AG10803 (cell line): ENCODE measurements at places on chromosomes 4 and X.

DNA sequence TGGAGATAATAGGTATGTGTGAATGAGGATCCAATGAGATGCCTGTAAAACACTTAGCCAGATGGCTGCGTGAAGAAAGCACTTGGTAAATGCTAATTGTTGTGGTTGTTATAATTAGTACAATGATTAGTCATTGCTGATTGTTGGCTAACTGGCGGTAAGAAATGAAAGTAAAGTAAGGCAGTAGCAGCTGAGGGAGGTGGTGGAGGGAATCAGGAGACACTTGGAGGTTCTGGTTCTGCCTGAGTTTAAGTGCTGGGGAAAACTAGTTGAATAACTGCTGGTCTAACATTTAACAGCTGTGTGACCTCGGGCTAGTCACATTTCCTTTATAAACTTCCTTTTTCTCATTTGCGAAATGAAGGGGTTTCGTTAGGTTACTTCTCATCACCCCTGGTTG lies 30.9 kb downstream of the CD38 start:
- no peak for DNase-seq

- DNase-seq = no peak
Measured at GRCh38 chr4:2303686-2304320, 41.9 kb upstream of the MXD4 start.

DNA sequence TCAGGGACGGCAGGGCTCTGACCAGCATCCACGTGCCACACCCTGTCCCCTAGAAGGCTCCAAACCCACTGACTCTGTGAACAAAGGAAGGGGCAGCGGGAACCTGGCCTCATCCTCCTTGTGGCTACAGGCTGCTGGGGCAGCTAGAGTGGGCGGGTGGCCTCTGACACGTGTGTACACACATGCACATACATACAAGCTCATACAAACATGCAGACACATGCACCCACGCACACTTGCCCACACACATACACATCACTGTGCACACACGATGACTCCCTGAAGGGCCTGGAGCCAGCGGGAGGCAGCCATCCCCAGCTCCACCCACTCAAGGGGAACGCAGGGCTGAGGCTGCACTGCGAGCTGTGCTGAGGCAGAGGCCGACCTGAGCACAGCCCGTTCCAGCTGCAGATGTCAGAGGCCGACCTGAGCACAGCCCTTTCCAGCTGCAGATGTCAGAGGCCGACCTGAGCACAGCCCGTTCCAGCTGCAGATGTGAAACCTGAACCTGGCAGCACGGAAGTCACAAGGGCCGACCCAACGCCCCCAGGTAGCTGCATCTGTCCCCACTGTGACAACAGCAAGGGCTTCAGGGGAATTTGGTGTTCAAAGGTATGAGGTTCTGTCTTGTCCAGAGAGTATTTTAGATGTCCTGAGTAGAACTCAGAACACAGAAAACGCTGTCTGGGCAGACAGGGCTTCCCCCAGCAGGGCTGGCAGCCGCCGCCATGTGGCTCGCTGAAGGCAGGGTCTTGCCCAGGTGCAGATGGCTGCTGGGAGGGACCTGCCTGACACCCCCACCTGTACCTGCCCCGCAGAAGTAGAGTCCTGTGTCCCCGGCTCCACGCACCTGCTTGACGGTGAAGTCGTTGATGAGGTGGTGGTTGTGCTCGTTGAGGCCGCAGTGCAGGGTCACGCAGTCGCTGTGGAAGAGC lies 33.5 kb downstream of the CTBP1 start:
- no peak for DNase-seq

DNA sequence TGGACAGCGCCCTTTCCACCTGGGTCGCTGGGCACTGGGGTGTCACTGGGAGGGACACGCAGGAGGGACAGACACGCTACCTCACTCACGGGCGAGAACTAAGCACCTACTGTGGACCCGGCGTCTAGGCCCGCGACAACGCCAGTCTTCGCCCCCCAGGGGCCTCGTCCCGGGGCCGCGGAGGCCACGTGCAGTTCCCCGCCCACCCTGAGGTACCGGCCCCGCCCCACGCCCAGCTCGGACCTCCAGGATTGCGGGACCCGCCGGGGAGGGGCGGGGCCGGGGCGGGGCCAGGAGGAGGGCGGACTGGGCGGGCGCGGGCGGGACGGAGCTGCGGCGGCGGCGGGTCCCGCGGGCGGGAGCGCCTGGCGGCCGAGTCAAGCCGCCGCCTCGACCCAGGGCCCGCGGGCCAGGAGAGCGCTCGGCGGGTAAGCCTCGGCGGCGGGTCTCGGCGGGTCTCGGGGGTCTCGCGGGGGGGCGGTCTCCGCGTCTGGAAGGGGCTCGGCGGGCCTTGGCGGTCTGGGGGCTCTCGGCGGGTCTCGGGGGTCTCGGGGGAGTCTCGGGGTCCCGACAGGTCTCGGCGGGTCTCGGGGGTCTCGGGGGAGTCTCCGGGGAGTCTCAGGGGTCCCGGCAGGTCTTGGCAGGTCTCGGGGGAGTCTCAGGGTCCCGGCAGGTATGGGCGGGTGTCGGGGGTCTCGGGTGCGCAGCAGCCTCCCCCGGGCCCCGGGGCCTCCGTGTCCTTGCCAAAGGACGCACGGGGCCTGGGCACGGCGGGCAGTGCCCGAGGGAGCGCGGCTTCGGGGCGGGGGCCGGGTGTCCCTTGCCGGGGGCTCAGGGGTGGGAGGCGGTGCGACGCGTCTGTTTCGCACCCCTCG lies at the start of gene SH3BP2:
SH3BP2 (plus strand) TSS at position 375 of the 875 bp plus-strand sequence. CDS start 27,533 bp downstream, outside the sequence.
- DNase-seq = peak; percentile 66

- DNase-seq = no peak
Measured at GRCh38 chr4:95466791-95467190, 82.0 kb downstream of the UNC5C start.

DNA sequence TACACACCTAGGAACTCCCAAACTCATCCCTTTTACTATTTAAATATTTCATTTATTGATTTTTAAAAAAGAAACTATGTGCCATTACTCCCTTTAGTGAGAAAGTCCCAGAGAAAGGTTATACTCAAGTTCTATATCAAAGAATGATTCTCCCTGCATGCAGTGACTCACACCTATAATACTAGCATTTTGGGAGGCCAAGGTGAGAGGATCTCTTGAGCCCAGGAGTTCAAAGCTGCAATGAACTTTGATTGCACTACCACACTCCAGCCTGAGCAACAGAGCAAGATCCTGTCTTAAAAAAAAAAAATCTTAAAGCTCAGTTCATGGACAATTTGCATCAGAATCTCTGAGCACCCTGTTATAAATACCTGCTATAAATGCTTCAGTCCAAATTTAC lies 9.2 kb upstream of the RBPJ start:
- no peak for DNase-seq
